ENCODE measurements at places on chromosomes 12 and 14. TPM values are rescaled to one million over a fixed set of nuclear protein-coding genes. Genes with fewer than 3 reads are reported as not detected.

DNA sequence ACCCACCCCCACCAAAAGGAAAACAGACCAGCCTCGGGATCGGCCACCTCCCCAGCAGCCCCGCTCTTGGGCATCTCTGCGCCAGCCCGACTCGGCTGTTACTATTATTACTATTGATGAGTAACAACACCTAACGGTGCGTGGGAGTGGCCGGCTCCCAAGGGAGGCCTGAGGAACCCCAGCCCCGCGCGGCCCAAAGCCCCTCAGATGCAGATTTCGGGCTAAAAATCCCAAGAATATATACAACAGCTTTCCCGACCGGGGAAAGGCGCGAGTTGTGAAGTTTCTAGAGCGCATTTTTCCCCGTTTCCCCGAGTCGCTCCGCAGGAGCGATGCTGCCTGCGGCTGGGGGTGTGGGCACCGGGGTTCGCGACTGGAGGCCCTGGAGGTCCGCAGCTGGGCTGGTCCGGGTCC, 565 bp downstream of the NT5DC3 start:
- DNase-seq: no peak
- H3K4me3 ChIP-seq: peak overlapping the region; percentile 89
- H3K4me1 ChIP-seq: peaks cover 35% of the 10 kb centered on the region
- H3K27ac ChIP-seq: peak overlapping the region; percentile 84

DNA sequence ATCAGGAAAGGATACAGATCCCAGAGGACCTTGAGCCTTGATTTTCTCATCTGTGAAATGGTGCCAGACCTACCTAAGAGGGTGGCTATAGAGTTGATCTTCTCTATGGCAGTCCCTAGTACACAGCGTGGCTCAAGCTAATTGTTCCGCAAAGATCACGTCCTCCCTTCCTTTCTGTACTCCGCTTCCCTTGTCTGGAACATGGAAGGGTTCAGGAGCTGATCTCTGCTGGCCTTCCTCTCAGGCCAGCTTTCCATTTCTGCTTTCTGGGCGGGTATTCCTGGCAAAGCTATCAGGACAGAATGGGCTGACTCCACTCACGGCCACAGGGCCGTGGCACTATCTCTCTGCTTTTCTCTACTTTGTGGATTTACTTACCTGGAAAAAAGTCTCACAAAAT, 6.5 kb downstream of the CAMKK2 start:
- H3K27me3 ChIP-seq: no peaks in the 10 kb centered on the region
- H3K36me3 ChIP-seq: peaks cover 10% of the 10 kb centered on the region
- H3K4me1 ChIP-seq: peaks cover 22% of the 10 kb centered on the region
- H3K27ac ChIP-seq: no peak overlapping the region
- no peak for DNase-seq
- H3K4me3 ChIP-seq: no peak overlapping the region

Gene TCTN2
- total RNA-seq: 10.3 TPM

Gene RAB15
- 0.34 TPM for total RNA-seq

DNA sequence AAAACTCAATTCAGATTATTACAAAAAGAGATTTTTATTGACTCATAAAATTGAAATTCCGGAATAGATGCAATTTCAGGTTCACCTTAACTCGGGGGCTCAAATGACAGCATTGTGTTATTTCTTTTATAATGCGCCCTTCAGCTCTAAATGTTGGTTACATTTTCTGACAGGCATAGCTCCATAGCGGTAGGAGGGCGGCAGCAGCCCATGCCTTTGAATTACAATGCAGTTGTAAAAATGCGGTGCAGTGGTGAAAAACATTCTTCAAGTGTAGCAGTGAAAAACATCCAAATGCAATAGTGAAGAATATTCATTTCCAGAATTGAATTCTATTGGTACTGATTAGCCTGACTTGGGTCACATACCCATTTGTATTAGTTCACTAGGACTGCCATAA, 215.3 kb upstream of the PKP2 start:
- H3K27ac ChIP-seq: no peak overlapping the region
- no peak overlapping the region for H3K4me3 ChIP-seq
- DNase-seq: no peak
- H3K27me3 ChIP-seq: no peaks in the 10 kb centered on the region

- H3K4me1 ChIP-seq: no peaks in the 10 kb centered on the region
- H3K36me3 ChIP-seq: no peaks in the 10 kb centered on the region
- H3K4me3 ChIP-seq: no peak overlapping the region
- DNase-seq: no peak
- no peaks in the 10 kb centered on the region for H3K27me3 ChIP-seq
Observed at GRCh38 chr12:77031745-77032144, 33.6 kb downstream of the E2F7 start.

DNA sequence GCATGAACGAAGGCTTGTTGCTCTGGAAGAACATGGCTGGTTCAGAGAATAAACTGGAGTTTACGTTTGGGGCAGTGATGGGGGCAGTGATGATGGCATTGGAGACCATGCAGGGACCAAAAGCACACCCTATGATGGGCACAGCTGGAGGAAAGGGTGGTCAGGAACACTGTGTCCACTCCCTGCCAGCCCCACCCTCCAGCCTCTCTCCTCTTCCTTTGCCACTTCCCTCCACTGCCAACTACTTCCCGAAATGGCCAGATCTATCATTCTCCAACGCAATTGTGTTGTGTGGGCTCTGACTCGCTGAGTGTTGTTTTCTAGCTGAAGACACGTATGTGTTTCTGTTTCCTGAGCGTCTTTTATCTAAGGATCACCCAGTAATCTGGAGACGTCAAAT, 39.3 kb upstream of the GSG1 start:
- no peak for DNase-seq
- H3K4me1 ChIP-seq: peaks cover 15% of the 10 kb centered on the region
- H3K27me3 ChIP-seq: no peaks in the 10 kb centered on the region

- no peak for DNase-seq
- no peaks in the 10 kb centered on the region for H3K27me3 ChIP-seq
- peaks cover 43% of the 10 kb centered on the region for H3K4me1 ChIP-seq
- peak overlapping the region; percentile 37 for H3K27ac ChIP-seq
- peaks cover 67% of the 10 kb centered on the region for H3K36me3 ChIP-seq
Observed at GRCh38 chr14:24167469-24168114, 4.3 kb upstream of the REC8 start.

- H3K4me3 ChIP-seq: no peak overlapping the region
- DNase-seq: no peak
- H3K27me3 ChIP-seq: no peaks in the 10 kb centered on the region
- peaks cover 71% of the 10 kb centered on the region for H3K36me3 ChIP-seq
Observed at GRCh38 chr14:34776611-34777010, 62.2 kb upstream of the CFL2 start.

DNA sequence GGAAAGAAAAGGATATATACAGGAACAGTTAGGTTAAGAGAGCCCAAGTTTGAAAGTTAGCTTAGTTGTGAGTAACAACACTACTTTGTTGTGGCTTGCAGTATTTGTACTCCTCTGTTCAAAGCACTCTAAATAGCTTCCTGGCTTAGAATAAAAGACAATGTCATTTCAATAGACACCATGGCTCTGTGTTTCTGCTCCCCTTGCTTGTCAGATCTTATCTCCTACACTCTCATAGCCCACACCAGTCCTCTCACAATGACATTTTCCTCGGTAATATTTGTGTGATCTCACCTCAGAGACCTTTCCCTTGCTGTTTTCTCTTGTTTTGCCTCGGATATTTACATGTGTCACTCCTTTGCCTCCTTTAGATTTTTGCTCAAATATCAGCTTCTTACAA, 418.4 kb downstream of the MDGA2 start:
- no peaks in the 10 kb centered on the region for H3K36me3 ChIP-seq
- no peaks in the 10 kb centered on the region for H3K4me1 ChIP-seq
- H3K27ac ChIP-seq: no peak overlapping the region
- H3K27me3 ChIP-seq: no peaks in the 10 kb centered on the region
- no peak overlapping the region for H3K4me3 ChIP-seq

Gene STRAP
- 78.1 TPM for total RNA-seq

Gene ANO6
- 16.3 TPM for total RNA-seq

DNA sequence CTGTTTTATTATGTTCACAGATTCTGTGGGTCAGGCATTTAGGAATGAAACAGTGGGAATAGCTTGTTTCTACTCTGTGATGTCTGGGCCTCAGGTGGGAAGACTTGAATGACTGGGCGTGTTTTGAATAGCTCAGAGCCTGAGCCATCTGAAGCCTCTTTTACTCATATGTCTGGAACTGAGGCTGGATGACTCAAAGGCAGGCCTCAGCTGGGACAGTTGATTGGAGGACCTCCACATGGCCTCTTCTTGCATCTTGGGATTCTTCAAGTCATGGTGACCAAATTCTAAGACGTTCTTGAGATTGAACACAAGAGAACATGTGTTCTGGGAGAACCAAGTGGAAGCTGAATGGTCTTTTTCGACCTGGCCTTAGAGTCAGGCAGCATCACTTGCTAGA, 45.8 kb upstream of the TBX3 start:
- no peaks in the 10 kb centered on the region for H3K36me3 ChIP-seq
- no peak for DNase-seq
- H3K4me3 ChIP-seq: no peak overlapping the region
- H3K27ac ChIP-seq: no peak overlapping the region
- no peaks in the 10 kb centered on the region for H3K4me1 ChIP-seq
- peaks cover 7% of the 10 kb centered on the region for H3K27me3 ChIP-seq

GRCh38 chr14:101063121-101063520, 159.6 kb upstream of the RTL1 start:
- no peaks in the 10 kb centered on the region for H3K36me3 ChIP-seq
- H3K27me3 ChIP-seq: peaks cover 5% of the 10 kb centered on the region
- no peak for DNase-seq
- no peaks in the 10 kb centered on the region for H3K4me1 ChIP-seq
- no peak overlapping the region for H3K27ac ChIP-seq

Gene B4GALNT1
- total RNA-seq: 0.51 TPM

DNA sequence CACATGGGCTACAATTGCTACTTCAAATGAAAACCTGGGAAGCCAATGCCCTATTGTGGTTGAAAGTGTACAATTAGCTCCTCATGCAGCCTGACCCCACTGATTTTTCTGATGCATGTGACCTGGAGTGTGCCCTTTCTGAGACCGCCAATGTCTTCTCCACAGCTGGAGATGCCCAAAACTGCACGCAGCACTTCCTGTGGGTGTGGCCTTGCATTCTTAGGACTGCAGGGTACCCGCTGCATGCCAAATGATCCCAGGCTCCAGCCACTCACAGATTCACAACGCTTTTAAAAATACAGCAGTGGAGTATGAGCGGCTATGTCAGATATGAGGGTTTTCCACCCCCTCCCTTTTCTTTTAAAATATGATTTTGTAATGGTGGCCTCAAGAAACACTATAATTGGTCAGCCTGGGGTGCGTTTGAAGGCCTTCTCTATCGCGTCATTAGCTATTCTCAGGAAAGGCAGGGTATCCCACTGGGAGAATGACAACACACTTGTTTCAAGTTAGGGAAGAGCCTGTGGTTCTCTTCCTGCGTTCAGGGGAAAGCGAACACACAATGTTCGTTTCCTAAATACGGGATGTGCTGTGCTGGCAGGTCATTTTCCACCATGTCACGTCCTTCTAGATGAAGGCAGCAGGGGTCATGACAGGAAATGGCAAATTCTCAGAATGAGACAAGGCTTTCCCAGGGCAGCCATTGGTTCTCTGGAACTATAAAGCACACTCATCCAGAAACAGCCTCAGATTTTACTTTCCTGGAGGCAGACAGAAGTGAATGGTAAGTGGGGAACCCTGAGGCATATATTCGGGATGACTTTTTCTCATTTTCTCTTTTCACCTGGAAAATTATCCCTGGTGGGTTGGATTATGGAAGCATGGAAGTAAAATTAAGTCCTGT, at the start of gene APOLD1:
TSS of gene APOLD1 (plus strand) at position 749 of the 904 bp plus-strand sequence. CDS start at position 782, 33 bp downstream.
- DNase-seq: no peak
- H3K4me3 ChIP-seq: peak within 1 kb of the TSS; percentile 84
- peak within 1 kb of the TSS; percentile 70 for H3K27ac ChIP-seq
- H3K4me1 ChIP-seq: peaks cover 23% of the 10 kb centered on the region

Gene FIGNL2
- 0.39 TPM for total RNA-seq

DNA sequence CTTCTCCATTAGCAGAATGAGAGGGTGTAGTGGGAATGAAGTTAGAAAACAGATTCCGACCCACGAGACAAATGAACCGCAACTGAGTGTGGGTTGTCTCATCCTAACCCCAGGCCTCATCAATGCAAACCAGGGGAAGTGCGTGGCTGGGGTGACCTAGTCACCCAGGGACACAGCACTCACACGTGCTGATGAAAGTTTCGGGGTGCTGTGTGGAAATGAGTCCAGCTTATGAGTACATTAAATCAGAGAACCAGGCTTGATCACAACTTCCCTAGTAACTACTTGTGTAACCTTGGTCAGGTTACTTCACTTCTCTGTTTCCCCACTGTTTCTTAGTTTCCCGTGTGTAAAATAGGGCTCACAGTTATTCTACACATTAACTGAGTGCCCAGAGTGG, 95.4 kb upstream of the CDKN3 start:
- no peak overlapping the region for H3K27ac ChIP-seq
- no peak overlapping the region for H3K4me3 ChIP-seq
- peaks cover 20% of the 10 kb centered on the region for H3K27me3 ChIP-seq
- no peaks in the 10 kb centered on the region for H3K4me1 ChIP-seq

- H3K4me1 ChIP-seq: no peaks in the 10 kb centered on the region
- no peaks in the 10 kb centered on the region for H3K27me3 ChIP-seq
- no peak for DNase-seq
- H3K27ac ChIP-seq: peak overlapping the region; percentile 6
- peaks cover 59% of the 10 kb centered on the region for H3K36me3 ChIP-seq
- no peak overlapping the region for H3K4me3 ChIP-seq
Observed at GRCh38 chr14:50031602-50032313, 84.6 kb downstream of the VCPKMT start.

- H3K4me1 ChIP-seq: peaks cover 6% of the 10 kb centered on the region
- H3K36me3 ChIP-seq: no peaks in the 10 kb centered on the region
- H3K27me3 ChIP-seq: peaks cover 10% of the 10 kb centered on the region
- no peak for DNase-seq
Observed at GRCh38 chr14:51209457-51209856, 30.6 kb upstream of the TMX1 start.

DNA sequence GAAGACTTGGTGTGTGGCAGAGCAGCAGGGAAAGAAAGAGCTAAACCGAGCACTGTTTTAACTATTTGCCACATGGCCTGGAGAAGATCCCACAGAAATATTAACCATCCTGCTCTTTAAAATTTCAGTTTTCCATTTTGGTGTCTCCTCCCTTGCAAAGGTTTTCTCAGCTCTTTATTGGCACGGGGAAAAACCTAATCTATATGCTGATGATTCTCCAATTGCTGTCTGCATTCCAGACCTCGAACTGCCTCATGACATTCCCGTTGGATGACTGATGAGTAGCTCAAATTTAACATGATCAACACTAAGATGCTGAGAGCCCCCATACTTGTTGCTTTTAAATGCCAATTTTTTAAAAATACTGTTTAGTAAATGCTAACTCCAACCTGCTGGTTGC, 115.0 kb downstream of the EMP1 start:
- H3K36me3 ChIP-seq: no peaks in the 10 kb centered on the region
- H3K27ac ChIP-seq: no peak overlapping the region
- no peaks in the 10 kb centered on the region for H3K4me1 ChIP-seq
- peaks cover 17% of the 10 kb centered on the region for H3K27me3 ChIP-seq
- no peak for DNase-seq

Data from activated B cell treated with CpG ODN at 0.5 μM for 24 hours (primary cell).